ENCODE measurements at places on chromosomes 16 and 17.

GRCh38 chr16:81928975-81929374 lies 82.3 kb downstream of the SDR42E1 start:
- no peak for DNase-seq

DNA sequence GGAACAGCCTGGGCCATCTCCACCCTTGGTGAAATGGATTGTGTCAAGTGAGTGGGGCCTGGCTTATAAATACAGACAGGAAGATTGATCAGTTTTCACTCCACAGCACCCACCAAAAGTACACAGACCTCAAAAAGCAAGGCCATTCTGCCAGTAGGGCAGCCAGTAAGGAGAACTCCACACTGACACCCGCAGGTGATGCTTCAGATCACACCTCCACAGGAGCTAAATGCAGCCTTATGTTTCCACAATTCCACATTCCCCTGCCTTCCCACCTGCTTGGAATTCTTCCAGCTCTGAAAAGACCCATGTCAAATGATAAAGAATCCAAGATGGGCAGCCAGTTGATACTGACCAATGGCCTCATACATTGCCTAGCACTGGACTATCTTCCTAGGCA lies 191.1 kb downstream of the ZFHX3 start:
- DNase-seq: peak; percentile 10

DNA sequence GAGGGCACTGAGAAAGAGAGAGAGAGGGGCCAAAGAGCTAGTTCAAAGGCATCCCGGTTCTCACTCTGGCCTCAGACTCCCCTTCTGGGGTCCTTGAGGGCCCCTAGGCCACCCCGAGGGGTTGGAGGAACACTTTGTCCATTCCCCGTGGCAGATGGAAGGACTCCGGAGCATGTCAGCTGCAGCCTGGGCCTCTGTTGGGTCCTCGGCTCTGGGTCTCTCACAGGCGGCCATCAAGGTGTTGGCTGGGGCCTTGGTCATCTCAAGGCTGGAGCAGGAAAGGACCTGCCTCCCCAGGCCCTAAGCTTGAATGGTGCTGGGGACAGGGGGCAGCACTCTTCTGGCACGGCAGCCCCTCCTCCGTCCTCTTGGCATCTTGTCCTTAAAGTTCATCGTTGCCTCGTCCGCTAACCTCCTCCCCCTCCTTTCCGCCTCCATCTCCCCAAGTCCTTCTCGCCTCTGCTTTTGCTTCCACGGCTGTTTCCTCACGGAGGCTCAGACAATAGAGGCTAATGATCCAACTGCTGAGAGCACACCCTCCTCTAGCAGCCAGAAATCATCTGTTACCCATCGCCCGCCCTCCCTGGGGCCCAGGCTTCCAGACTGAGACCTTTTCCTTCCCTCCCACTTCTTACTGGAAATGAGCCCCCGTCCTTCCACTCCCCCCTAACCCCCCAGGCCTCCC lies 23.3 kb downstream of the CCR7 start:
- no peak for DNase-seq

DNA sequence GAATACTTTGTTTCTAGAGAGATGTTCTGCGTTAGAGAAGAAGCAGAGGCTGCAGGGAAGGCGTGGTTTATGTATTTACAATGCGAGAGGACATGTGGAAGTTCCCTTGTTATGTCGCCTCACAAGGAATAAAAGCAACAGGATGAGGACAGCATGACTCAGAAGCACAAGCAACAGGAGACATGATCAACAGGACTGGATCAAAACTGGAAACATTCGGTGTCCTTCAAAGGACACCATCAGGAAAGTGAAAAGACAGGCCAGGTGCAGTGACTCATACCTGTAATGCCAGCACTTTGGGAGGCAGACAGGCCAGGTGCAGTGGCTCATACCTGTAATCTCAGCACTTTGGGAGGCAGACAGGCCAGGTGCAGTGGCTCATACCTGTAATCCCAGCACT lies 52.6 kb downstream of the CCDC57 start:
- no peak for DNase-seq

GRCh38 chr16:81618661-81619060 lies 160.4 kb upstream of the PLCG2 start:
- peak; percentile 29 for DNase-seq

DNA sequence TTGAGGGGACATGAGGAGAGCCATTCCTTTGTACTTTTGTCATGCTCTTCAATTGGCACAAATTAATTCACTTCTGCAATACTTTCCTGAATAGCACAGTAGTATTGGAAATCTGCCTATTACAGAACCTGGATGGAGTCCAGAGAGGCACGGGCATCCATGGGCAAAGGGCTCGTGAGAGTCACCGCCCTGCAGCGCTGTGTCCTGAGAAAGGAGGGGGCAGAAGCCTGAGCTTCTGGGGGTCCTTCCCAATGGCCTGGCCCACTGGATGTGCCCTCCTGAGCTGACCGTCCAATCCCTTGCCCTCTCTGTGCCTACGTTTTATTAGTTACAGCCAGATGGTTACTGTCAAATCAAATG lies 3.5 kb downstream of the G6PC1 start:
- DNase-seq: no peak

GRCh38 chr16:87100306-87101058 lies 216.7 kb downstream of the C16orf95 start:
- DNase-seq: no peak

DNA sequence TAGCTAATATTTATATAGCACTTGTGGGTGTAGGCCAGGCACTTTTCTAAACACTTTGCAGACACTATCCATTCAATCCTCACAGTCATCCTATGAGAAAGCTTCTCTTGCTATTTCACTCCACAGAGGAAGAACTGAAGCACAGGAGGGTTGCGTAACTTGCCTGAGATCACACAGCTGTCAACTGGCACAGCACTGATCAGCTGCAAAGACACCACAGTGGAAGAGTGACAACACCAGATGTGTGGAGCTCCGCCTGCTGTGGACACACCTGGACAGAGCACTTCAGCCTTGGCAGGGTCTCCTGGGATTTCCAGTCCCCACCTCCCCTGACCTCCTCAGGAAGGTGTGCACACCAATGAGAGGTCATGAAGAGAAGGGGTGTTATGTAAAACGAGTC lies 13.3 kb upstream of the CNEP1R1 start:
- DNase-seq: no peak

DNA sequence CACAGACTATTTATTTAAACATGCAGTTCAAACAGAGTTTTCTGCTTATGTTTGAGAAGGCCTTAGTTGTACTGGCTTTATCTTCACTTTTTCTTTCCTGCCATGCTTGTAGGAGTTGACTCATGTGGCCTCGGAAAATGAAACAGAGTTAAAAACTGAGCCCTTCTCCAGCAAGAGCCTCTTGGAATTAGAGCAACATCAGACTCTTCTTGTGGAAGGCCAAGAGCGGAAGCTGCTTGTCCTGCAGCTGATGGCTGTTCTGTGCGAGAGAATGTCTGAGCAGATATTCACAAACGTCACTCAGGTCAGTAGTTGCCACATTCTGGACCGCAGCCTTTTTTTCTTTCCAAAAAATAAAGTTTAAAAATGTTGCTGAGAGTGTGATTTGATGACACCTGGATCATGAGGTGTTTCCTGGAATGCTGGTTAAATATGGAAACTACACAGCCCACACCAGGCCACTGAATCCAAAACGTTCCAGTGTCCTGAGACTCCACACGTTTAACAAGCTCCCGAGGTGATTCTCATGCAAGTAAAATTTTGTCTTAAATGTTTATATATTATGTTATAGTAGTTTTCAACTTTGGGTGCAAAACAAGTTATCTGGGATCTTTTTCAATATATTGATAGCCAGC lies 65.9 kb downstream of the TANGO6 start:
- no peak for DNase-seq

DNA sequence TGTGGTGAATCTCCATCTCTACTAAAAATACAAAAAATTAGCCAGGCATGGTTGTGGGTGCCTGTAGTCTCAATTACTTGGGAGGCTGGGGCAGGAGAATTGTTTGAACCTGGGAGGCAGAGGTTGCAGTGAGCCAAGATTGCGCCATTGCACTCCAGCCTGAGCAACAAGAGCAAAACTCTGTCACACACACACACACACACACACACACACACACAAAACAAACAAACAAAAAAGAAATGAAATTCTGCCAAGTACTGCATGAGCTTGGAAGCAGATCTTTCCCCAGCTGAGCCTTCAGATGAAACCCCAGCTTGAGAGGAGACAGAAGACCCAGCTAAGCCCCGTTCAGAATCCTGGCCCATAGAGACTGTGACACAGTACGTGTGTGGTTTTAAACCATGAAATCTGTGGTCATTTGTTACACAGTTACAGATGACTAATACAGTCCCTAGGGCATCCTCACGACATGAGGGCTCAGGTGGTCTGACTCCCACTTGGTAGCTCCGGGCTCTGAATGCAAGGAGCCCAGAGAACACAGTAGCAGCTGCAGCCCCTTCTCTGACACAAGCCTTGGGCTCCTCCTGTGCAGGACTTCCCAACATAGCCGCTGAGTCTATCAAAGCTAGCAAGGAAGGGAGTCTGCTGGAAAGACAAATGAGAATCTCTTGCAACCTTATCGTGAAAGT lies 132.8 kb downstream of the SEC14L1 start:
- DNase-seq: no peak

GRCh38 chr16:48206594-48207242 lies 37.4 kb upstream of the LONP2 start:
- DNase-seq: no peak

DNA sequence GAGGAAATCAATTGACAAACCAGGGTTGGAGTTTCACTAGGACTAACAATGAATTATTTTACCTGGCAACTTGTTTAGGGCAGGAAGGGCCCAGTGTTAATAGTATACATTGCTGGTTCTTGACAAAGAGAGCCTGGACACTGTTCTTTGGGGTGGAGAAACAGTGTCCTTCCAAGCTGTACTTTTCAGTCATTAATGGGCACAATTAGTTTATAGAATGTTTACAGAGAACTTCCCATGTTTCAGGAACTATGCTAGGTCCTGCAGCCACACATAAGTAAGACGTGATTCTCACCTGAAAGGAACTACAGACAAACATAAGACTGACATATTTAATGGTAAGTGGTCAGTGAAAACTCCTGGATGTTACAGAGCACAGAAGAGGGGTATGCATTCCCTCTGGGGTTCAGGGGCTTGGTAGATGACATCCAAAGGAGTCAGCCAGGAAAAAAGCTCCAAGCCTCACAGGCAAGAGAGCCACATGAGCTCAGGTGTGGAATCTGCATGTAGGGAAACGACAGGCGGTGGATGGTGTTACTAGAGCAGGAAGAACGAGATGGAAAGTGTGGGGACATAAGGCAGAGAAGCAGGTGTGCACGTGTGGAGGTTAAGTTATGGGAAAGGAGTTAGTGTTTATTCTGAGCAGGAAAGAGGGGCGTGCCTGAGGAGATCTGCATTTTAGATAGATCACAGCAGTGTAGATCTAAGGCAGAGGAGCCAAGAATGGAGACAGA lies 3.8 kb upstream of the DYNLL2 start:
- DNase-seq: no peak

- no peak for DNase-seq
Measured at GRCh38 chr17:75531721-75532072, 6.2 kb downstream of the LLGL2 start.

- DNase-seq: no peak
Measured at GRCh38 chr16:74253161-74253938, 43.3 kb upstream of the PSMD7 start.

- DNase-seq: no peak
Measured at GRCh38 chr17:43877451-43878155, 29.7 kb downstream of the MPP2 start.

DNA sequence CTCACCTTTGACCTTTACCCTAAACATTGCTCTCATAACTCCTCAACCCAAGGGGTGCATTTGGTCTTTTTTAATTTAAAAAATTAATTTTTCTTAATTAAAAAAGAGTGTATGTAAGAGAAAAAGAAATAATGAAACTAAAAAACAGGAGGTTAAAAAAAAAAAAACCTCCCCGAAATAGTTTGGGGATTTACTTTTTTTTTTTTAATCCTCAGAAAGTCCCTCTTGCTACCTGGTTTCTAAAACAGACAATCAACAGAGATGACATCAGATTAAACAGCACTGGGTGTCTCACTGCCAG lies 301.3 kb downstream of the SOX9 start:
- no peak for DNase-seq

DNA sequence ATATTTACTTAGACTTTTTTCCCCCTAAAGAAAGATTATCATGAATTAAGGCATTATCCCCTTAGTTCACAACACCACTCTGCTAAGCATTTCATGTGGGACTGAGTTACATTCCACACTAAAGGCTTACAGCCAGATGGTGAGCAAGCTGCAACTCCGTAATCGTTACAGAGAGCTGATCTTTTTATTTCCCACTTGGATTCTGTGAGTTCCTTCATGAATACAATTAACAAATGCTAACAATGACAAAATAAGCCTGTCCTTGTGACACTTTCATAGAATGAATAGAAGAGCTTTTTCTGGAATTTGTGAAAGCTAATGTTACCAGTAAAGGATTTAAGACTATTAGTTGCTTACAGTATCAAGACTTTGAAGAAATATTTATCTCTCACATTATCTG lies 8.7 kb downstream of the OGFOD1 start:
- no peak for DNase-seq

- no peak for DNase-seq
Measured at GRCh38 chr17:2423271-2423670, 22.4 kb upstream of the MNT start.

- DNase-seq: no peak
Measured at GRCh38 chr16:79658301-79659033, 57.9 kb upstream of the MAF start.

DNA sequence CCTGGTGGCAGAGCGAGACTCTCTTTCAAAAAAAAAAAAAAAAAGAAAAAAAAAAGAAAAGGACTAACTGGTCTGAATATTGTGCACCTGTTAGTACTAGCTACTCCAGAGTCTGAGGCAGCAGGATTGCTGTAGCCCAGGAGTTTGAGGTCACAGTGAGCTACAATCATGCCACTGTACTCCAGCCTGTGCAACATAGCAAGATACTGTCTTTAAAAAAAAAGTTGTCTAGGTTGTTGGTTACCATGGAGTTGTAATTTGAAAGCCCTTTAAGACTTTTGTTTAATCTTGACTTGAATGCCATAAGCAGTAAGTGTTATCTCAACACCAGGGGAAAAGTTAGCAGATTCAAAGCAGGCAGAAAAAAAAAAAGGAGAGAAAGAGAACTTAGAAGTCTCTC lies 10.9 kb upstream of the C16orf54 start:
- no peak for DNase-seq

DNA sequence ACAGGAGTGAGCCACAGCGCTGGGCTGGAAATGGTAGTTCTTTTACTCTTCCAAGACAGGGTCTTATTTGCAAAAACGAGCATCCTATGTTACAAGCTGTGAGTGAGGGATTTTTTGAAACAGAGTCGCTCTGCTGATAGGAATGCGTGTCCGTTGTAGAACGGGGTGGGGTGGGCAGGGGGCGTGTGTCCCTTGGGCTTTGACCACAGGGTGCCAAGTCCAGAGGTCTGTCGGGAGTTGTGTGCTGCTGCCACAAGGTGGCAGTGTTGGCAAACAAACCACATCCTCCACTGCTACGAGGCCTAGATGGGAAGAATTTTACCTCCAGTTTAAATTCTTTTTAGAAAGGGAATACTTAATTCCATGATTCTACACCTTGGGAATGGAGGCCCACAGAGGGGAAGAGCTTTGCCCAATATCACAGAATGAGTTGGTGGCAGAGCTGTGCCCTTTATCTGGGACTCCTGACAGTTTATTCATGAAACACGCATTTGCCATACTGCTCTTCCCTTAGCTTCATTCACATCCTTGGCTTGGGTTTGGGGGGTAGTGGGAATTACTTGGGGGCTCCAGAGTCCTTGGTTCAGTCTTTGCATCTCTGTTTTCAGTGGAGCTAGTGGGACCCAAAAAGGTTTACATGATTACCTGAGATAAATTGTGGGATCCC lies 30.6 kb upstream of the ETV4 start:
- peak; percentile 74 for DNase-seq

- peak; percentile 49 for DNase-seq
Measured at GRCh38 chr17:17570140-17570797, 21.2 kb downstream of the PEMT start.

GRCh38 chr17:75504347-75505151 lies 10.8 kb downstream of the CASKIN2 start:
- no peak for DNase-seq
